ENCODE measurements at places on chromosomes 11 and 22.
A peak's percentile ranks its signal among the peaks of the same experiment; 100 is the strongest.

- no peak for DNase-seq
Observed at GRCh38 chr11:44694443-44694842, 32.3 kb upstream of the TSPAN18 start.

- no peak for DNase-seq
Observed at GRCh38 chr11:102272047-102272824, 45.0 kb upstream of the BIRC3 start.

DNA sequence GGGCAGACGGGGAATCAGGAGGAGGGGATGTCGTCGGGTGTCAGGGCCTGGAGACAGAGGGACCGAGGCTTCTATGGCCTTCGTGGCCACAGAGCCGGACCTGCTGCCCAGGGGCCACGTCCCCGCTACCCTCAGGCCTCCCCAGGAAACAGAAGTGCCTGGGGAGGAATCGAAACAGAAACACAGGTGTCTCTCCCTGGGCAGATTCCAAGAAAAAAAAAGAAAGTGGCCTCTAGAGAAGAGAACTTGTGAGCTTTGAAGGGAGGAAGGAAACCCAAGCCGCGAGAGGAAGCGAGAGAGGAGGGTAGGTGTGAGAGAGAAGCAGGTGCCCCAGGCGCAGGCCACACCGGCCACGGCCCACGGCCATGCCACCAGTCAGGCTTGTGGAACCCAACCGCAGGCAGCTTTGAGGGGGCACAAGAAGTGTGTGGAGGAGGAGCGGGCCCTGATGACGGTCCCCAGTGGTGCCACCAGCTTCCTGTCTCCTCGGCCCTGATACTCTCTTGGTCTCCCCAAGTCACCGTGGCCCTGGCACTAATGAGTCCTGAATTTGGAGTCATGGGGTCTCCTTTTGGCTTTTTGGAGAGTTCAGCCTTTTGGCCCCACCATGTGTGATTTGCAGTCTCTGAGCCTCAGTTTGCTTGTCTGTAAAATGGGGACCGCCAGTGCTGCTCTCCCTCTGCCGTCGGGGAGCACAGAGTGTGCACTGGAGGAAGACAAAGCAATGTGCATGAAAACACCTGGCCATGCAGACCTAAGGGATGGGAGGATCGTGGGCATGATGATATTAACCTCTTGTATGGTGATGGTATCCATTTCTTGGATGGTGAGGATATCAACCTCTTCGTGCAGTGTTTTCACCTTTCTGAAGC, 25.2 kb downstream of the LIF start:
- DNase-seq: peak; percentile 30

DNA sequence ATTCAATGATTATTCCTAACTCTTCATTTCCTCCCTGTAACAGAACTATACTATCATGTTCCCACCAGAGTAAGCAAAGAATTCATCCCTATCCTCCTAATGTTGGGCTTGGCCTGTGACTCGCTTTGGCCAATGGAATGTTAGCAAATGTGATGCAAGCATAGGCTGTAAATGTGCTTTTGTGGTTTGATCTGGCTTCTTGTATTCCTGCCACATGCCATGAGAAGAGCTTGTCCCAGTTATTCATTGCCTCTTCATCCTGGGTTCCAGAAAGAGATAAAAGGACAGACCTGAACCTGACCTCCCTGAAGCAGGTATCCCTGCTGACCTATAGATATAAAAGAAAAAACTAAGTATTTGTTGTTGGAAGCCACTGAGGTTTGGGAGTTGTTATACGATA, 51.0 kb downstream of the SYTL2 start:
- no peak for DNase-seq

- no peak for DNase-seq
Observed at GRCh38 chr11:116388146-116388545, 384.6 kb downstream of the BUD13 start.

DNA sequence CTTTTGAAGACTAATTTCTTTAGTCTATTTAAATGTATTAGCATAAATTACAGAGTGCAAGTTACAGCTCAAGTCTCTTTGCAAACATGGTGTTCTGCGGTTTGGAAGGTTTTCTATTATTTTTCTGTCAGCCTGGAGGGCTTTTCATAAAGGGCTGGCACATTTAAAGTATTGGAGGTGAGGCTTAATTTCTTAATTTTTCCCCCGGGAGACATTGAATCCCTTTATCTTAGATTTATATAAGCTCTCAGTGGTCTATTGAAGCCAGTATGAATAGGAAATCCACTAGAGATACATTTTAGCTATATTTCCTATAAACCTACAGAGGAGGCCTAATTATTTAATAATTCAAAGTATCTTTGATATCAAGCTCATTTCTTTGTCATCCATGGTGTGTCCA, 102.7 kb upstream of the CLPB start:
- no peak for DNase-seq

DNA sequence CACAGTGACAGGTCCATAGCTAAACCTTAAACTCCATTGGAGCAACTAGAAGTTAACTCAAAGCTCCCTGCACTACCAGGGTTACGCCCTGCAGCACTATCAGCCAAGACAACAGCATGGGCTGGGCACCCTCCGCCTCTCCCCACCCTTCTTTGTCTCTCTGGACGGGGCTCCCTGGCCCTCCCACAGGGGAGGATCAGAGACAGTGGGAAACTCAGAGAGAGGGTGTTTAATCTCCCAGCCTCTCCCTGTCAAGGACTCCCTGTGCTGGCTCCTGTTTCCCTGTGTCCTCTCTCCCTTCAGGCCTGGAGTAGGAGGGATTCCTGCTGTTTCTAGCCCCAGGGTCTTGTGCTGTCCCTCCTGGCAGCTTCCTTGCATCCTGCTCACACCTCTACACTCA, 56.9 kb upstream of the CSNK2A3 start:
- no peak for DNase-seq

DNA sequence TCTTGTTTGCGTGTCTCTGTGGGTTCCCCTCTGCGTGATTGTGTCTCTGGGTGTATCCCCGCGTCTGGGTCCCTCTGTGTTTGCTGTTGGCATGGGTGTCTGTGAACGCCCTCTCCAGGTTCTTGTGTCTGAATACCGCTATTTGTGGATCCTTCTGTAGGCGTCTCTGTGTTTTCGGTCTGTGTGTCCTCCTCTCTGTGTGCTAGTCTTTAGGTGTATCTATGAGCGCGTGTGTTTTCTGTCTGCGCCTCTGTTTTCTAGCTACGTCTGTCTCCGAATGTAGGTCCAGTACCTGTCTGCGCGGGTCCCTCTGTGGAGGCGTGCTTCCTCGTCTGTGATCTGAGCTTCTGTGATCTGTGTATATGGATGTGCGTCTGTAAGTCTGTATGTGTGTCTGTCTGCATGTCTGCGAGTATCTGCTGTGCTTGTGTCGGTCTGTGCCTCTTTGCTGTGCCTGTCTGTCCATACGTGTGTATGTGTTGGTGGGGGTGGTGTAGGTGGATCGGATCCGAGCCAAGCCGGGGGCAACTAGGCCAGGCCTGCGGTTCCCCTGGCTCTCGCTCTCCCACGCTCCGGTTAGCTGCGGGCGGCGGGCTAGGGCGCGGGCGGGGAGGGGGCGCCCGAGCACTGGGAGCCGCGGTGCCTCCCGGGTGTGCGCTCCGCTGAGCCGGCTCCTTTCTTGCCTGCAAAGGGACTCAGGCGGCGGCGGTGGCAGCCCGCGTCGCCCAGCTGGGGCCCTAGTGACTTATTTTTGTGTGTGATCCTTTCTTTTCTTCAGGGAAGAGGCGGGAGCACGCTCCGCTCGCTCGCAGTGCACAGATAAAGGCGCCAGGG, 105.3 kb upstream of the E2F8 start:
- no peak for DNase-seq

DNA sequence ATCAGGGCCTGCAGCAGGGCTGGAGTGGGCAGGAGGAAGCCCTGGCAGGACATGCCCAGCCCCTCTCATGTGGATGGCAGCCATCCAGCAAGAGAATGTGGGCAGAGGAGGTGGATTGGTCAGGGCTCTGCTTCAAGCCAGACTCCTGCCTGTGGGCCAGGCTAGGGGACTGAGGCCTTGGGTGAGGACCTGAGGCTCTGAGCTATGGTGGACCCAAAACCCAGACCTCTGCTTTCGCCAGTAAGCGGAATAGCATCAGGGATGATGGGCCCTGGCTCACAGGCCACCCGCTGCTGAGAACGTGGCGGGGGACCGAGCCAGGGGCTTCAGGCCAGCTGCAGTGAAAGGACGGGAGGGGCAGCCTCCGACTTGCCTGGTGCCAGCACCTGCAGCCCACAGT, 57.4 kb downstream of the LINC01488 start:
- DNase-seq: no peak

- no peak for DNase-seq
Observed at GRCh38 chr11:115141231-115142114, 362.7 kb downstream of the CADM1 start.

GRCh38 chr11:63445720-63446119, 45.2 kb downstream of the PLAAT5 start:
- no peak for DNase-seq

- DNase-seq: no peak
Observed at GRCh38 chr11:134512061-134512460, 100.0 kb upstream of the B3GAT1 start.

GRCh38 chr22:22714600-22715335, 70.4 kb downstream of the GGTLC2 start:
- DNase-seq: no peak

- no peak for DNase-seq
Observed at GRCh38 chr11:12994476-12994875, 14.6 kb upstream of the RASSF10 start.

GRCh38 chr11:3014943-3015342, 22.8 kb upstream of the NAP1L4 start:
- no peak for DNase-seq

DNA sequence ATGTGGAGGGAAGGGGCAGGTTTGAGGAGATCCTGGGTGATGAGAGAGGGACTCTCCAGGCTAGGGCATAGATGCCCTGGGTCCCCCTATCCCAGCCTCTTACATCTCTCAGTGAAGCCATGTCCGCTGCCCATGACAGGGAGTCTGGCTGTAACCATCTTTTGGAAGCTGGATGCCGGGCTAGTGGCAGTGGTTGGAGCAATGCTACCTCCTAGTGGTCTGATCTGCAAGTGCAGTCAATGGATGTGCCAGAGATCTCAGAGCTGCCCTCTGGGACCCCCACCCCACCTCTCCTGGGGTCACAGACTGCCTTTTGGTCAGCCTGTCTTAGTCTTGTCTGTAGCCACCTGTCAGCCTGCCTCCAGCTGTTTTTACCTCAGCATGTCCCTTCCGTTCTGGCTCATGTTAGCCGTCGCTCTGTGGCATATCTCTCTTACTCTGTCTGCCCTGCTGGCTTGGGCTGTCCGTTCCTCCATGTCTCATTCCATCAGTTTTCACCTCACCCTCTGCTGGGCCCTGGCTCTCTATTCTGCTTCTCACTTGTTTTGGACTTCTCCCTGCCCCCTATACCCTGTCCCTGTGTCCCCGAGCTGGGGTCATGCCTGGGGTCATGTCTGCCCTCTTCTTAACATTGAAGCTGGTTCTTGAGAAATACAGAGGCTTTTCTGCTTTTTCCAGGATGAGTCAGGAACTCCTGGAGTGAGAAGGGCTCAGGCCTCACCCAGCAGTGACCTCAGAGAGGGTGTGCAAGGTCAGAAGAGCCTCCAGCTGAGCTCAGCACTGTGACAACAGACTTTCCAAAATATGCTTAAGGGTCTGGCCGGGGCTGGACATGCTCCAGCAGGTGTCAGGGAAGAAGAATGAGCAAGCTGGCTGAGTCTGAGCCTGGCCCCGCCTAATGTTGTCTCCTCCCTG, 52.0 kb upstream of the THY1 start:
- peak; percentile 45 for DNase-seq

- DNase-seq: peak; percentile 27
Observed at GRCh38 chr11:129117595-129118350, 74.4 kb downstream of the ARHGAP32 start.

DNA sequence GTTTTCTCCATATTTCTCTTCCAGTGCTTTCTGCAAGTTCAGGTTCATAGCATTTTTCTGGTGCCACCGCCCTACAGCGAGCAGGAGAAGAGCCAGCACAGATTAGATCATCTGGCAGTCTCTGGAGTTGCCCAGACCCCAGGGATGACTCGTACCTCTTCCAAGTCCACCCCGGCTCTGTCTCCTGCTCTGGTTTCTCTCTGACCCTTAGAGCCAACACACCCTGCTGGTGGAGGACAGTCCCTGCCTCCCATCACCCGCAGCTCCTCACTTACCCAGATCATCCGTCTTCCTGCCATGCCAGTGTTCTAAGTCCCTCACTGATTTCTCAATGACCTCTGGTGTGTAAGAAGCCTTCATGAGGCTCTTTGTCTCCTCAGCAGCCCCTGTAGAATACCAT, 28.0 kb downstream of the TST start:
- no peak for DNase-seq

- DNase-seq: no peak
Observed at GRCh38 chr22:23415490-23415851, 164.6 kb downstream of the IGLL1 start.

DNA sequence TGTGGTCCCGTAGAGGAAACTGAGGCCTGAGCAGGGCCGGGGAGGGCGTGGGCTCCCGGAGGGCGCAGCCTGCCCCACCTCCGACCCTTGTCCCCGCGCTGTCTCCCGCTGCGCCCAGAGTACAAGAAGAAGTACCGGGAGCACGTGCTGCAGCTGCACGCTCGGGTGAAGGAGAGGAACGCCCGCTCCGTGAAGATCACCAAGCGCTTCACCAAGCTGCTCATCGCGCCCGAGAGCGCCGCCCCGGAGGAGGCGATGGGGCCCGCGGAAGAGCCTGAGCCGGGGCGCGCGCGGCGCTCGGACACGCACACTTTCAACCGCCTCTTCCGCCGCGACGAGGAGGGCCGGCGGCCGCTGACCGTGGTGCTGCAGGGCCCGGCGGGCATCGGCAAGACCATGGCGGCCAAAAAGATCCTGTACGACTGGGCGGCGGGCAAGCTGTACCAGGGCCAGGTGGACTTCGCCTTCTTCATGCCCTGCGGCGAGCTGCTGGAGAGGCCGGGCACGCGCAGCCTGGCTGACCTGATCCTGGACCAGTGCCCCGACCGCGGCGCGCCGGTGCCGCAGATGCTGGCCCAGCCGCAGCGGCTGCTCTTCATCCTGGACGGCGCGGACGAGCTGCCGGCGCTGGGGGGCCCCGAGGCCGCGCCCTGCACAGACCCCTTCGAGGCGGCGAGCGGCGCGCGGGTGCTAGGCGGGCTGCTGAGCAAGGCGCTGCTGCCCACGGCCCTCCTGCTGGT, 1.9 kb downstream of the NLRP6 start:
- DNase-seq: no peak

DNA sequence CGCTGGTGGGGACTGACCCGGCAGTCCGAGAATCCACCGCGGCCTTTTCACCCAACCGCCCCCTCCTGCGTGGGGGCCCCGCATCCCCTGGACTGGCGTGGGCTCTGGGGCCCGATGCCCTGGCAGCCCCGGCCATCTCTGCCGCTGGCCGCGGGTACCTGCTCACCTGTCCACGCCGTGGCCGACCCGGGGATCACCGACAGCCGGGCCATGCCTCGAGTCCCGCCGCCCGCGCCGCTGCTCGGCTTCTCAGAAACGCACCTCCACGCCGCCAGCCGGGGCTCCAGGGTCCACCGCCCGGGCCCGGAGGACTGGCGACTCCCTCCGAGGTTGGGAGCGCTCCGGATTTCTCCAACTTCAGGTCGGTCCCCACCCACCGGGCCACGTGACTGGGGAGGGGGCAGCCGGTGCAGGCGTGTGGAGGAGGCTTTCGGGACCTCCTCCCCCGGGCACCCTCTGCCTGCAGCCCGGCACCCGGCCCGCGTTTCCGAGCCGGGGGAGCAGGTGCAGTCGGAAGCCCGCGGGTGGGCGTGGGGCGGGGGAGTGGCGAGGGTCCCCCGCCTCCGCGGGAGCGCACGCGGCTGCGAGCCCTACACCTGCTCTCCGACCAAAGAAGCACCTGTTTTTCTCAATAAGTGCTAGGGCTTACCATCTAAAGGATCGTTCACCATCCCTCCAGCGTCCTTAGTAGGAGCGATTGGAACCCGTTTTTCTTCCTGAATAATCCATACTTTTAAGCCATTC, 554 bp upstream of the NRIP3 start:
- DNase-seq: peak; percentile 11

Data from activated CD4-positive, alpha-beta T cell treated with anti-CD3 and anti-CD28 coated beads, Interleukin-2, amount 50 U/mL, for 1 hour (primary cell).